ENCODE measurements at places on chromosomes 11 and 22.

DNA sequence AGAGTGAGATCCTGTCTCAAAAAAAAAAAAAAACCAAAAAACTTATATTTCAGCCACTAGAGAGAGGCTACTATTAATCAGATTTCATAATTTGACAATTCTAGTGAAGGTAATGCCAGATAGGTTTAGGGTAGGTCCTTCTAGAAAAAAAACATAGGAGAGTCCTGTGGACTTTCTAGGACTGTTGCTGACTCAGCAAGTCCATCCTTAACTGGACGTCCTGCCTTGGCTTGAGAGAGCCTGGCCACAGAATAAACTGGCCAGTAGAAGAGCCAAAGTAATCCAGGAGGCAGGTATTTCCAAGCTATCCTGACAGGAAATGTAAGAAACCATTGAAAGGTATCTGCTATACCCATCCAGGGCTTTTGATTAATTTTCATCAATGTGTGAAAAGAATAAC is 64.6 kb downstream of the TRIM44 start:
- no peak for DNase-seq

- no peak for DNase-seq
Measured at GRCh38 chr11:99934008-99934407, 753.1 kb upstream of the ARHGAP42 start.

GRCh38 chr11:45896422-45896984 is 10.6 kb downstream of the FREY1 start:
- DNase-seq: no peak

- DNase-seq: no peak
Measured at GRCh38 chr11:69364921-69365320, 71.0 kb downstream of the MYEOV start.

GRCh38 chr11:12673601-12673923 is 659 bp upstream of the TEAD1 start:
- no peak for DNase-seq

DNA sequence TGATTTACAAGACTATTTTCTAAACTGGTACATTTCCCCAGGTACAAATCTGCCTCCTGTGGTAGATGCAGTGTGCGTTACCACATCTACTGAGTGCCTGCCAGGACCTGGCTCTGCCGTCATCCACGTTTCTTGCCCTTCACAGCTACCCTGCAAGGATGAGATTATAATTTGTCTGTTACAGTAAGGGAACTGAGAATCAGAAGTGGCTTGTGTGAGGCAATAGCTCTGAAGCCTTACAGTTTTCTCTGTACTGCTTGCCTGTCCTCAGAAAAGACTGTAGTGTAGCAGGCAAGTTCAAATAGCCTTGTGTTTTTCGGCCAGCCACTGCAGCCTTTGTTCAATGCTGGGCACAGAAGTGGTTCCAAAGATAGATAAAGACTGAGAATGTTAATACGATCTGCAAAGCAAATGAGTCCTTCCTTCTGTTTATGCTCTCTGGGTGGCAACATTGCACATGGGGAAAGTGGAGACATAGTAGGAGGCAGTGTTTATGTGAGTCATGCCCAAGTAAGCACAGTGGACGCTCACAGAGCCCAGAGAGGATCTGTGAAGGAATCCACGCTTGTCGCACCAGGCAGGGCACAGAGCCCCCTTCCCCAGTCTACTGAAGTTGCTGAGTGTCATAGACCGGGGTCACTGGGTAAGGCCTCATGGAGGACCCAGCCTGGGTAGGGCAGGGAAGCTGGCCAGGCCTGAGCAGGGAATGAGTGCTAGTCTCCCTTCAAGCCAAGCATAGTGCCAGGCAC is 49.1 kb downstream of the MICAL2 start:
- DNase-seq: no peak

DNA sequence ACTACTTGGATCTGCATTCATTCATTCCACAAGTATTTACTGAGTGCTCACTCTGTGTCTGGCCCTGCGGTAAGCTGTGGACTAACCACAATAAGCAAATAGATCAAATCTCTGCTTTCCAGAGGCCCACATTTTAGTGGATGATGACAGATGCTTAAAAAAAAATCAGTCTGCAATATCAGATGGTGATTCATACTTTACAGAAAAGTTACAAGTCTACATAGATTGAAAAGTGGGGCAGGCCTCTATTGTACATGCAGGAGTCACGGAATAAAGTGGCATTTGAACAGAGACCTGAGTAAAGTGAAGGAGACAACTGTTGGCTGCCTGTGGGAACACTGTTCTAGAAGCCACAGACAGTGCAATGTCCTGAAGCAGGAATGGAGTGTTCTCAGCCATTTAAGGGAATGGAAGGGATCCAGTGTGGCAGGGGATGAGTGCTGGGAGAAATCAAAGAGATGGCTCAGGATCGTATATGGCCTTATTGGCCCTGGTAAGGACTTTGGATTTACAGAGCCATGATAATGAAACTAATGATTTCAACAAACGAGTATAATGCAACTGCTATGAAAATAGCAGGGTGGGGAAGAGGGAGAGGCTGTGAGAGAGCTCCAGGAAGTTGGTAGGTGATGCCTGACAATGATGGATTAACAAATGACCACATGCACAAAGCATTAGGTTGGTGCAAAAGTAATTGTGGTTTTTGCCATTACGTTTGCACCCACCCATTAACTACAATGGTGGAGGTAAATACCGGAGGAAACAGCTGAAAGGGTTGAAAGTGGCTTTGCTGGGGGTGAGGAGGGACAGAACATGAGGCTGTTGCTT is 31.1 kb downstream of the TMEM45B start:
- no peak for DNase-seq

DNA sequence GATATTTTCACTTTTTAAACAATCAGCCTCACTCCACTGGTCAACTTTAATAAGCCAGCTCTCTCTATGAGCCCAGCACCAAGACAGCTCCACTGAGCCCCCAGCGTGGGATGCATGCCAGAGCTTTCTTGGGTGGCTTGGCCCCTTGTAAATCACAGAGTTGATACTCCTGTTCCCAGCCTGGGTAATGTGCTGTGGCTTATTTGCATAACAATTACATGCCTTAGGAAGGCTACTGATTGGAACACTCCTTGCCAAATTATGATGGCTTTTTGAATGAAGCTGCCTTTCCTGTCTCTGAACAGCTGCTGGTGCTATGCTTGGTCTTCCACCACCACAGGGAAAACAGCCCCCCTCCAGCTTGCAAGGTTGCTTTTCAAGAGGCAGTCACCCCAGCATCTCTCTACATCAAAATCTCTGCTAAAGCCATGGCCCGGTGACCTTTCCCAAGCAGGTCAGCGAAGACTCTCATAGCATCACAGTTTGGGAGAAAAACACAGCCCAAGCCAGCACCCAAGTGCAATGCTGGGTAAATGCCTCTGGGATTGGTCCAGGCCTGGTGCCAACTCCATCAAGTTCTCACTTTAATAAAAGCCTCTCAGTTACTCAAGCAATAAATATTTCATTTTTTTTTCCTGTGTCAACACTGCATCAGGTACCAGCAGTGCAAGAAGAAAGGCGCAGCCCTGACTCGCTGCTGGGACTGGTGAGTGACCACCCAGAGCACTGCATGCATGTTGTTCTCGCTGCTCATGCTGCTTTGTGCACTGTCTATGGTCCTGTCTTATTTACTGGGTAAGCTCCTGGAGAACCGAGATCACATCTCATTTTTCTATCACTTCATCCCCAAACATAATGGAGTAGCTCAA is 549.3 kb downstream of the OPCML start:
- no peak for DNase-seq

DNA sequence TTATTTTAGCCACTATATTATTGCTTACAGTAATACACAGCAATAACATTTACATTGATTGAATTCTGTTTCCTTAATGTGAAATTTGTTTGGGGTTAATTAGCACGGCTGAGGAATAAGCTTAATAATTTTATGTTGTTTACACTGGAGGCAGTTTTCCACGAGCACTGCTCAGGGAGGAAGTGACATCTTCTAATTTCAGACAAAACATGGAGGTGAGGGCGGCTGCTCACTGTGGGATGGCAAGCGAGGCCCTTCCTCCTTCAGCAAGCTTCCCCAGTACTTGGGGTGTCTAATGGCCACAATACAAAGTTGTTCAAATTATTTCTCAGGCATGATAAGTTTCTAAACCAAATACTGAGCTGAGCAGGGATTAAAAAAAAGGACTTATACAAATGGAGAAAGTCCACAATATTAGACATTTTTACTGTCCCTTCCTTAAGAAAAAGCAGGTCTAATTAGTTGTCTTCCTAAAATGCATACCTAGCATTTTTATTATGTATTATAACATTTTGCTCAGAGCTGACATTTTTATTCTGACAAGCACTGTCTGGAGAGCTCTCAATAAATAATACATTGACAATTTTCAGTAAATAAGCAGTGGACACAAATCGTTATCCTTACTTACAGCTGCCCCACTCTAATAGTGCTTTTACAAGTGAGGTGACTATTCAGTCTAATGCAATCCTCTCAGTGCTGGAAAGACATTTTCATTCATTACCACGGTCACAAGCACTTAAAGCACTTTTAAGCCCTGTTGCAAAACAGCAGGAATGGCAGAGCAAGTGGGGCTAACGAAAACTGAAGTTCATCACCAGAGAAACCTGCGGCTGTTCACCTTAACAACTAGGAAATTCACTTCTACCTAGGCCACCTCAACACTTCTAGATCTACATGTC is 56.2 kb downstream of the SOX6 start:
- no peak for DNase-seq

DNA sequence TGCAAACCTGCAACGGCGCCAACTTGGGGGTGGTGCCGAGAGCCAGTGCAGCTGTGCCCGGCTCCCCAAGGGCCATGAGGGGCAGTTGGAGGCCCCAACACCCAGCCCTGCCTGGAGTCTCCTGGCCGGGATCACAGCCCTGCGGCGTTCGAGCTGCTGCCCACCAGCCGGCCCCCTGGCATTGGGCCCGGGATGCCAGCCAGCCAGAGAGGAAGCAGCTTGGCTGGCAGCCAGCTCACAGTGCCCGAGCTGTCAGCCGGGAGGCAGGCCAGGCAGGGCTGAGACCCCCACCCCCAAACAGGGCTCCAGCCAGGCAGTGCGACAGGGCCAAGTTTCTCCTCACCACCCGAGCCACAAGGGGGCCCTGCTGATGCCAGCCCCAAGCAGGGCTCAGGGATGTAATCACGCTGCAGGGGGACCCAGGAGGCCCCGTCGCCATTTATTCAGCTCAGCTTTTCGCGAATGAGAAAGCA is 26.0 kb upstream of the TCF20 start:
- DNase-seq: no peak

DNA sequence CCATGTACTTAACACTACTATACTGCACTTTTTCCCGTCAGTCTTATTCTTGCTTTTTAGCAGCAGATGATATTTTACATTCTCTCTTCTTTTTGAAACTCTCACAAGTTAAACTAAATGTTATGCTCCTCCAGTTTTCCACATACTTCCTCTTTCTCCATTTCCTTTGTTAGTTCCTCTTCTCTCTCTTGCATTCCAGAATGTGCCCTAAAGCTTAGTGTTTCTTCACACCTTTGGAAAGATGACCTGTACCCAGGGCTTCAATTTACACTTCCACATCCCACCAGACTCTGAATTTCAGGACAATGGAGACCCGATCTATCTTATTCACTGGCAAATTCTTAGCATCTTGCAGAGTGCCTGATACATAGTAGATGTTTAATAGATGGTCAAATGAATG is 51.8 kb downstream of the APIP start:
- no peak for DNase-seq

DNA sequence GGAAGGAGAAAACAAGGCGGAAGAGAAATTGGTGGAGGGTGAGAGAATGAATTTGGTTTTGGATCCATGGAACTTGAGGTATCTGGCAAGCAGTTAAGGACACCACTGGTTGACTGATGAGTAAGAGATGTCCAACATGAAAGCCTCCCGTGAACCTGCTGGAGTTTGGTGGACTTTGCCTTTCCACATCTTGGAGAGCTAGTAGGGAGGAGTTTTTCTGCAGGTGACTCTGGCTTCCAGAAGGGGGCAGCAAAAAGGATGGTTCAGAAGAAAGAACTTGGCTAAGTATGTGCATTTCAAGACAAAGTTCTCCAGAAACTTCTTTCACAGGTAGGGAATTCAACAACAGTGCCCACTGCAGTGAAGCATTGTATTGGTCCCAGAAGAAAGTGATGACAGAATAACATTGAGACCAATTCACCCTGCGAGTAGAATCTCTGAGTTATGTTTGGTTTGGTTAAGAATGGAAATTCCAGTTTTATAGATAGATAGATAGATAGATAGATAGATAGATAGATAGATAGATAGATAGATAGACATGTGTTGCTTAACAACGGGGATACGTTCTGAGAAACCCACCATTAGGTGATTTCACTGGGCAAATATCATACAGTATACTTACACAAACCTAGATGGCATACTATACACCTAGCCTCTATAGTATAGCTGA is 28.5 kb downstream of the DCDC1 start:
- no peak for DNase-seq

- DNase-seq: no peak
Measured at GRCh38 chr11:122099374-122100036, 16.5 kb downstream of the BLID start.

DNA sequence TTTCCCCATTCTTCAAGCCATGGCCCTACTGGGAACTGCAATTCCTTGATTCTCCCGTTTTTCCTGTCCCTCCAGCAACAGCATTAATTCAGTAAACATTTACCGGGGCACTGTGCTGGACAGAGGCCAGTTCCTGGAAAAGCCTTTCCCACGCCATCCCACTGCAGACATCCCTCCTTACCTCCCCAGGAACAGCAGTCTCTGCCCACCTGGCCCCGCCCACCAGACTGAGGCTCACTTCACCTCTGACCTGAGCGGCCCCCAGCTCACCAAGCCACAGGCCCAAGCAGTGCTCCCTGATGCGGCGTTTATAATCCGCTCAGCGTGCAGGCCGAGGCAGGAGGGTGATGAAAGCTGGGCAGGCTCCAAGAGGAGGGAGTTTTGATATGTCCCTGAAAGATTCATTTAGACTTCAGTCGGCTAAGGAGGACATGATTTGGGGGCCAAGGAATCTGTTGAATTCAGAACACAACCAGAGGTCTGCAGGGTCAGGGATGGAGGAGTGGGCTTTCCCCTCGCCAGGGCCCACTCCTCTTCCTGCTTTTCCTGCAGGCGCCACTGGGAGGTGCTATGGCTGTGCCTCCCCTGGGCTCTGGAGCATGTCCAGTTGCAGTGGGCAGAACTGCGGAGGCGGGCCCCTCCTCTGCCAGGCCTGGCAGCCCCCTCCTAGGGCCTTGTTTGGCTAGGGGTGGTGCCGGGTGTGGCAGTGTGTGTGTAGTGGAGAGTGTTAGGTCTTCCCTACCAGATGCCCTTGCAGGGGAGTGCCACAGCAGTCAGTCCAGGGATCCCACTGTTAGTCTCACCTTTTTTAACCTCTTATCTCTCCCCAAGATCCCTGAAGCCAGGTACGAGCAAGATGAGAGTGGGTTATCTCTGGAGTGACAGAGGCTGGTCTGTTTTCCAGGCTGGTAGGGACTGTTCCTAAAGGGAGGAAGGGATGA is 1.4 kb upstream of the TAGLN start:
- no peak for DNase-seq
